T1000 (cell line): ENCODE measurements at places on chromosomes 6 and 20.
A peak's percentile ranks its signal among the peaks of the same experiment; 100 is the strongest.

DNA sequence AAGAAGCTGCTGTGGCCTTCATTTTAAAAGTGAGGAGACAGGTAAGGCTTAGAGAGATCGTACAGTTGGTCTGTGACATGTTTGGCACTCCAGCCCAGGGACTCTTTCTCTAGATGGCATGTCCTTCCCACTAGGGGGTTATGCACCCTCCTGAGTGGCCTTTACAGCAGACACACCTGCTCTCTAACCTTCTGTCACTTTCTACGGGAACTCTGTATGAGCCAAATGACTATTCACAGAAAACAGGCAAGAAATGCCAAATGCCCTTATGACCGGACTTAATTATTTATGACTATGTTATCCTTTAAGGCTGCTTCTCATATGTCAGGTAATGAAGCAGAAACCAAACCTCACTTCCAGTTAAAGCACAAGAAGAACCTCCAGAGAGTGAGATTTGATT, 91.2 kb downstream of the MAP3K5 start:
- DNase-seq = no peak

GRCh38 chr6:82951389-82951788, 114.3 kb downstream of the UBE3D start:
- peak; percentile 49 for DNase-seq

DNA sequence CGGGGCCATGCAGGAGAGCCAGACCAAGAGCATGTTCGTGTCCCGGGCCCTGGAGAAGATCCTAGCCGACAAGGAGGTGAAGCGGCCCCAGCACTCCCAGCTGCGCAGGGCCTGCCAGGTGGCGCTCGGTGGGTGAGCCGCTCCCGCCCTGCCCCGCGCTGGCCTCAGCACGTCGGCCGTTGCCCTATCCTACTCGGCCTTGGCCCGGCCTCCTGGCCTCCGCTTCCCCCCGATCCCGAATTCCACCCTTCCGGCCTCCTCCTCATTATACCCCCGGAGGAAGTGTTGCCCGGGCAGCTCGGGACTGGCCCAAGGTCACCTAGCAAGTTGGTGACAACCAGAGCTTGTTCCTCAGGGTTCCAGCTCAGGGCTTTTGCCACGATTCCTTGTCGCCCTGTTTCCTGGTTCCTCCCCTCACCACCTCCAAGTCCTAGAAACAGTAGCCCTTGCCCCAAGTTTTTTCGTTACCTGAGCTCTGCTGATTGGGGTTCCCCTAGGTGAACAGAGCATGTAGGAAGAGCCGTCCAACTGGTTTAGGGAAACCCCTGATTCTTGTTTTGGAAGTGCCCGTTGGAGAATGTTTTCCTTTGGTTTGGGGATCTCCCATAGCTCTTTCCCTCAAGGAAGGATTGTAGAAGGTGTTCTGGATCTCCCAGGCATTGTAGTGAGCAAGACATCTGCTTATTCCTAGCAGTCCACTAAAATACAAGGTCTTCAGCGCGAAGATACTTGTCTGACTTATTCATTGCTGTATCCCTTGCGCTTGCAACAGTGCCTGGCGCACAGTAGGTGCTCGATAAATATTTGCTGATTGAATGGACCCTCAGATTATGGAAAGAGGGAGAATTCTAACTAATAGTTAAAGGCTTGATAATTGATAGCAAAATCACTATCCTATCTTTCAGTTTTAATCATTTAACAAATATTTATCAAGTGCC, 641 bp downstream of the ARFGEF2 start:
- no peak for DNase-seq

DNA sequence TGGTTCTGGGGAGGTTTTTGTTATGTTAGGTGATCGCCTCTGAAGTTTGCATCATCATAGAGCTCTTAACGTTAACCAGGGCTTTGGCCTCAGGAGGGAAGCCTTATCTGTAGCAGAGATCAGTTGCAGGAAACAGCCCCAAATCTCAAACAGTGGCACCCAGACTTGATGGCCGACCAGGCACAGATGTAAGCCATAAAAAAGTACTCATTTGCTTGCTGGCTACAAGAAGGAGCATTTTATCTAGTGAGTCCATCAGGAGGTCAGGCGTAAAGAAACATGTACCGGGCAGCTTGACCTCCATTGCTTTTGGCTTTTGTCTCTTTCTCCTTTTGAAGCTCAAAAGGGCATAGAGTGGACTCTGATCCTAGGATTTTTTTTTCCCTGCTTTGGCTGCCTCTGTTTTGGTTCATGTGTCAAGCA, 122.3 kb downstream of the CCDC170 start:
- DNase-seq = no peak

GRCh38 chr6:149651056-149651455, 2.5 kb upstream of the KATNA1 start:
- DNase-seq = no peak

- DNase-seq = no peak
Observed at GRCh38 chr6:150601439-150601838, 1.8 kb downstream of the PLEKHG1 start.

GRCh38 chr6:74356391-74356790, 660.4 kb downstream of the CD109 start:
- DNase-seq = no peak

GRCh38 chr20:58628491-58629214, 22.4 kb upstream of the STX16 start:
- DNase-seq = no peak

DNA sequence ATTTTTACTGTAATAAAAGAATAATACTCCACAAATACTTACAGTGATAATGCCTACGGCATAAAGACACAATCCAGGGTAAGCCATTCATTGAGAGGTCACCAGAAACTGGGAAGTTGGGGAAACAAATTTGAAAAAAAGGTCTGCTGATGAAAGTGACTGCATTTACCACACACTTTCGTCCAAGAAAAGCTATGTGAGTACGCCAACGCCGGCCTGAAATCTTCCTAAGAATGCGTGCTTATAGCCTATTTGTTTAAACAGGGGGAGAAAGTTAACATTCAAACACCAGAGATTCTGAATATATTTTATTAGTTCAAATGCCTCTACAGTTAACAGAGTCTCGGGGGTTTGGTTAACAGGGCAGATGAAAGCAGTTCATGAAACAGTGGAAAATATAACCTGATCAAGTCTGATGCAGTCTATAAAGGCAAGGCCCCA, 657 bp upstream of the LTV1 start:
- no peak for DNase-seq

DNA sequence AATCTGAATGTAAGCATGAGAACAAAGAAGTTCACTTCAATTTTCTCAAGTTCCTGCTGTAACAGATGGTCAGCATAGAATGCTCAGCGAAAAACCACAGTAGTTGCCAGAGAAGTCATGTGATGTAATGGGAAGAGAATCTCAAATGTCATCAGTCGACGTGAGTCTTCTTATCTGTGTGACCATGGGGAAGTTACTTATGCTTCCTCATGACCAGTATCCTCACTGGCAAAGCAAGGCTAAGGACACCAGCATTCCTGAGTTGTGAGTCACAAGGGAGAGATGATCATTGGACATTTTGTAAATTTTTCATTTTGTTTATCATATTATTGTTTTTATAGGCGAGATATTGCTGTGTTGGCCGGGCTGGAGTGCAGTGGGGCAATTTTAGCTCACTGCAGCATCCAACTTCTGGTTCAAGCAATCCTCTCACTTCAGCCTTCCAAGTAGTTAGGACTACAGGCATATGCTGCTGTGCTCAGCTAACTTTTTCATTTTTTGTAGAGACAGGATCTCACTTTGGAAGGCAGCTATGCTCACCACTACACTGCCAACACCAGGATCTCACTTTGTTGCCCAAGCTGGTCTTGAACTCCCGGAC, 21.9 kb downstream of the SGK1 start:
- DNase-seq = peak; percentile 45

GRCh38 chr6:161068321-161068741, 76.8 kb downstream of the MAP3K4 start:
- no peak for DNase-seq

DNA sequence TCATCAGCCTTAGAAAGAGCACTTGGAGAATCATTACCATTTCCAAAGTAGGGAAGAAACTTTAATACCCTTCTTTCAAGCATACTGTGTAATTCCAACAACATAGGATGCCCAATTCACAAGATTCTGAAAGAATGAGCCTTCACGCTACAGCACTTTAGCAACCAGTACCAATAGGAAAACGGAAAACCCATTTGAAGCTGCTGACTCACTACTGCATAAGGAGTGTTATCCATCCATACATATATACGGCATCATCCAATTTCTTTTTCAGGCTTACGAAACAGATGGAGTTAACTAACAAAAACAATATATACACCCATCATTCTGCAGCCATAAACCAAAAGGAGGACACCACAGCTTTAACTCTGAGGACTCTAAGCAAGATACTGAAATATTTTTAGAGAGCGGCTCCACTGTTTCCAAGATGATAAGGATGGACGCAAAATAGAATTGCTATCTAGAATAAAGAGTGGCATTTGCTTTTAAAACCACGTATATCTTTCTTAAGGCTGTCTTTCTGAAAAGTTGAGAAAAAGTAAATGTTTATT, 24.9 kb downstream of the FYN start:
- DNase-seq = no peak

DNA sequence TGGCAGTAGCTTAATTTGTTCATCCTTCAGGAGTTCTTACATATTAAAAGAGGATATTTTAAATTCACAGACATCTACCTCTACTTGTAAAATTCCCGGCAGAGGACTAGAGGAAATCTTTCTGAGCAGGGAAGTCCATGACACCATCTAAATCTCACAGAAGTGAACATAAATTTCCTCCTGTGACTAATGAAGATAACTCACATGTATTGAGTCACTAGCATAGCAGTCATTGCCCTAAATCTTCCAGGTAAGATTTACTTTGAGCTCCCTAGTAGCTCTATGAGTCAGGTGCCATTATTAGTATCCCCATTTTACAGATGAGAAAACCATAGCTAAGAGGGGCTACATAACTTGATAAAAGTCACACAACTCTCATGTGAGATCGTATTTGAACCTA, 1058.6 kb upstream of the FLRT3 start:
- DNase-seq = no peak

DNA sequence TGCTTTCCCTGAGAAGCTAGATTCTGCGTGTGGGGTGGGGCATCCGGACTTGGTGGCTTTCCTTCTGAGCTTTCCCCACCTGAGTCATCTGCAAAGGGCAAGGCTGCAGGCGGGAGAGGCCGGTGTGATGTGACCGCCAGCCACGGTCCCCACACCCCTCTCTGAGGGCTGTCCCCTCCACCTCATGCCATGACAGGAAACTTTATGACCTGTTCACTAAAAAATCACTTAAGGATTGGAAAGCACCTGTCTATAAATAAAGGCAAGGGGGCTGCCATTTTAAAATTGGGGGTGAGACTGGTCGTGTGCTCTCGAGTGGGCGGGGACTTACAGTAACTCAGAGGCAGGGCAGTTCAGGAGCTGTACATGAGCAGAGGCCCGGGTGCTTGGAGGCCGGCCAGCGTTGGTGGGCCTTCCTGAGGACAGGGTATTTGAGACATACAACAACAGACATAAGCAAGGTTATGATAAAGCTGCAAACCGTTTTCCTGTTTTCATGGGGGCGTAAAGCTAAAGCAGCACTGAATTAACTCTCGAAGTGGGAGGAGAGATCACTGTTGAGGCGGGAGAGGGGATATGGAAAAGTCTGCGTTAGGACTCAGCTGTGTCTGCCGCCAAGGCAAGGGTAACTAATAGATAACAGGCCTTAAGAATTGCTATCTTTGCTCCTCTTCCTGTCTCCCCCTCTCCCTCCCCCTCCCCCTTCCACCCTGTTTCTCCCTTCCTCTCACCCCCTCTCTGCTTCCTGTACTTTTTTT, 16.1 kb upstream of the SERPINB1 start:
- no peak for DNase-seq
